ENCODE measurements at places on chromosomes 6 and 20. TPM values are rescaled to one million over a fixed set of nuclear protein-coding genes. Genes with fewer than 3 reads are reported as not detected.

GRCh38 chr6:18309046-18309445 is 44.7 kb upstream of the DEK start:
- H3K27ac ChIP-seq = no peak overlapping the region
- H3K4me3 ChIP-seq = no peak overlapping the region
- H3K27me3 ChIP-seq = peaks cover 4% of the 10 kb centered on the region
- no peaks in the 10 kb centered on the region for H3K36me3 ChIP-seq

DNA sequence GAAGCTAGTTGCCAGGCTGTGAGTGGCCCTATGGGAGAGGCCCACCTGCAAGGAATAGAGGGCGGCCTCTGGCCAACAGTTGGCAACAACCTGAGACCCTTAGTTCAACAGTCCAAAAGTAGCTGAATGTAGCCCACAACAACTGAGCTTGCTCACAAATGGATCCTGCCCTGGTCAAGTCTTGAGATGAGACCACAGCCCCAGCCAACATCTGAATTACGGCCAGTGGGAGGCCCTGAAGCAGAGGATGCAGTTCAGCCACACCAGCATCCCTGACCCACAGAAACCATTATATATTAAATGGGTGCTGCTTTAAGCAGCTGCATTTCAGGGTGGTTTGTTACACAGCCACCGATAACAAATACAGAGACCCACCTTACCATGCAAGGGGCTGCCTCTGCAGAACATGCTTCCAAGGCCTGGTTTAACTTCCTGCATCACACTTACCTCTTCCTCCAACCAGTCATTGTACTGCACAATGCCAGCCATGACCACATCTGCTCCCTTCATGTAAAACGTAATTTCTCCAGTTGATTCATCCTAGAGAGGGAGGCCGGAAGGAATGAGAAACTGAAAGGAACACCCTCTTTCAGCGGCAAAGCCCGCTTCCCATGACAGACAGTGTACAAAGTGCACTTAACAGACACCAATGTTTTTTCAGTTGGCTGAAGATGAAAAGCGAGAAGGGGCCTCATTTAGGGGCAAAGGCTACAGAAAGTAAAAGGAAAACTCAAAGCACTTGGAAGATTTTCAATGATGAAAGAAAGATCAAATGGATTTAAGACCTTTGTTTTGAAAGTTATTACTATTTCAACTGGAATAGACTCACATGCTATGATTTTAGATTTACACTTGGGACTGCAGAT is 86.2 kb upstream of the NFATC2 start:
- peaks cover 42% of the 10 kb centered on the region for H3K4me1 ChIP-seq
- H3K36me3 ChIP-seq = no peaks in the 10 kb centered on the region
- peak overlapping the region; percentile 99 for H3K27ac ChIP-seq
- H3K4me3 ChIP-seq = no peak overlapping the region

GRCh38 chr6:4670824-4671409 is 105.3 kb upstream of the CDYL start:
- H3K36me3 ChIP-seq = no peaks in the 10 kb centered on the region
- no peaks in the 10 kb centered on the region for H3K27me3 ChIP-seq
- H3K27ac ChIP-seq = no peak overlapping the region
- no peak overlapping the region for H3K4me3 ChIP-seq
- DNase-seq = no peak

- no peaks in the 10 kb centered on the region for H3K27me3 ChIP-seq
- H3K4me1 ChIP-seq = no peaks in the 10 kb centered on the region
- no peak for DNase-seq
Observed at GRCh38 chr6:144665932-144666450, 380.9 kb downstream of the UTRN start.

GRCh38 chr20:3788685-3789155 is 2.2 kb upstream of the CENPB start:
- peaks cover 18% of the 10 kb centered on the region for H3K4me1 ChIP-seq
- no peaks in the 10 kb centered on the region for H3K27me3 ChIP-seq
- no peak overlapping the region for H3K4me3 ChIP-seq
- H3K27ac ChIP-seq = no peak overlapping the region
- DNase-seq = no peak

The CDH26 gene
- 0.03 TPM for polyA plus RNA-seq

DNA sequence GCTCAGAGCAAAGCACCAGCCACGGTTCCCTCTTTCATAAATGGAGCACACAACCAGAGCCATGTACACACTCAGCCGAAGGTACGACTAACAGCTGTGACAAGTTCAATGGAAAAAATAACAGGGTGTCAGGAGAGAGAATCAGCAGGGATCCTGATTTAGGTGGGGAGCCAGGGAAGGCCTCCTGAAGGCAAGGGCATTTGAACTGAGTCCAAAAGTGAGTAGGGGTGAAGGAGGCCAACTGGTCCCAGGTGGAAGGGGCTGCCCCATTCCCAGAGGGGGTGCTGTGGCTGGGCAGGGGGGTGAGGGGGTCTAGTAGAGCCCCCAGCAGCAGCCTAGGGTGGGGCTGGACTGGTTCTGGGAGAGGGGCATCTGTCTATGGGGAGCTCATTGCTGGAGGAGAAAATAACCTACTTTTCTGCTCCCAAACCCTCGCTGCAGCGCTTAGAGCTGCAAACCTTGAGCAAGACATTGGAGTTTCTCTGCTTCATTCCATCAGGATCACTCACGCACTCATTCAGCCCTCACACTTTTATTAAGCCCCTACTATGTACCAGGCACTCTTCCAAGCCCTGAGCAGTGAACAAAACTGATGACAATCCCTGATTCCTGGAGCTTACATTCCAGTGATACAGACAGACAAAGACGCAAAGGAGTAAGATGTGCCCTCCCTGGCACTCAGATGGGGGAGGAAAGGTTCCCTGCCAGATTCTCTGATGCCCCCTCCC is 113.5 kb downstream of the TOX2 start:
- H3K27me3 ChIP-seq = no peaks in the 10 kb centered on the region
- no peak overlapping the region for H3K27ac ChIP-seq
- no peaks in the 10 kb centered on the region for H3K4me1 ChIP-seq
- H3K36me3 ChIP-seq = no peaks in the 10 kb centered on the region
- DNase-seq = no peak

DNA sequence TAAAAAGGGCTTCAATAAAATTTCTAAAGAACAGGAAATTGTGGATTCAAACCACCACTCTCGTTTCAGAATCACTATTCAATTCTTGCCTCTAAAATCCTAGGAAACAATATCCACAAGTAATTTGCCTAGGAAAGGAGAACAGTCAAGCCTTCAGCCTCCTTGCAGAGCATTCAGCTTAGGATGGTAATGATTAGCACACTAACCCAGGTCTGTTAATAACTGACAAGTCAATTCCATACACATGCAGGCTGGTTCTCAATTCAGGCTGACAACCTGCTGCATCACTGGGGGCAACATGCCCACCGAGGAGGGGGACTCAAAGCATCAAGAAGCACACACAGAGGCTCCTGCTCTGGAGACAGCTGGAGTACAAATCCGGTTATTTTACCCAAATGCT is 57.6 kb downstream of the GMDS start:
- H3K27ac ChIP-seq = no peak overlapping the region
- H3K27me3 ChIP-seq = no peaks in the 10 kb centered on the region
- peaks cover 9% of the 10 kb centered on the region for H3K4me1 ChIP-seq
- no peaks in the 10 kb centered on the region for H3K36me3 ChIP-seq
- DNase-seq = no peak
- no peak overlapping the region for H3K4me3 ChIP-seq

The PRL gene
- not detected for polyA plus RNA-seq

GRCh38 chr6:134230940-134231339 is 87.0 kb downstream of the SGK1 start:
- H3K36me3 ChIP-seq = no peaks in the 10 kb centered on the region
- no peak overlapping the region for H3K27ac ChIP-seq
- no peak for DNase-seq
- H3K4me3 ChIP-seq = no peak overlapping the region
- no peaks in the 10 kb centered on the region for H3K27me3 ChIP-seq
- H3K4me1 ChIP-seq = peaks cover 8% of the 10 kb centered on the region

DNA sequence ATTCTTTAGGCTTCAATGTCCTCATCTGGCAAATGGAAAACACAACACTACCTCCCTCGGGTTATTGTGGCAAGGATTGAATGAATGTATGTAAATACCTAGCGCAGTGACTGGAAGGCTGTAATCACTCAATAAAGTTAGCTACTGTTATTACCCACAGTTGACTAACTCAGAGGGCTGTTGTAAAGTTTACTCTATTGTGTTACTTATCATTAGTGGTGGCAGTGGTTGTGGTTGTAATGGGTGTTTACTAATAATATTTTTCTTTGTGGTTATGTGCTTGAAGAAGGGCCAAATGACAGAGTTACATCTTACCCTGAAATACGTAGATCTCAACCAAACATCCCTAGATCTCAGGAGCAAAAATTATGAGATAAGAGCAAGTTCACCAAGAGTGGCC is 42.0 kb upstream of the PXDC1 start:
- no peak overlapping the region for H3K27ac ChIP-seq
- no peaks in the 10 kb centered on the region for H3K27me3 ChIP-seq
- no peaks in the 10 kb centered on the region for H3K36me3 ChIP-seq
- H3K4me1 ChIP-seq = peaks cover 31% of the 10 kb centered on the region

The F13A1 gene
- not detected for polyA plus RNA-seq

- no peaks in the 10 kb centered on the region for H3K36me3 ChIP-seq
- H3K4me1 ChIP-seq = peaks cover 10% of the 10 kb centered on the region
- peak overlapping the region; percentile 37 for H3K4me3 ChIP-seq
Observed at GRCh38 chr6:7542065-7542873, 798 bp downstream of the DSP start.

The CST5 gene
- polyA plus RNA-seq = not detected

The AURKA gene
- 33.1 TPM for polyA plus RNA-seq

All from endothelial cell of umbilical vein (primary cell).